ENCODE measurements at places on chromosomes 7 and 10.

DNA sequence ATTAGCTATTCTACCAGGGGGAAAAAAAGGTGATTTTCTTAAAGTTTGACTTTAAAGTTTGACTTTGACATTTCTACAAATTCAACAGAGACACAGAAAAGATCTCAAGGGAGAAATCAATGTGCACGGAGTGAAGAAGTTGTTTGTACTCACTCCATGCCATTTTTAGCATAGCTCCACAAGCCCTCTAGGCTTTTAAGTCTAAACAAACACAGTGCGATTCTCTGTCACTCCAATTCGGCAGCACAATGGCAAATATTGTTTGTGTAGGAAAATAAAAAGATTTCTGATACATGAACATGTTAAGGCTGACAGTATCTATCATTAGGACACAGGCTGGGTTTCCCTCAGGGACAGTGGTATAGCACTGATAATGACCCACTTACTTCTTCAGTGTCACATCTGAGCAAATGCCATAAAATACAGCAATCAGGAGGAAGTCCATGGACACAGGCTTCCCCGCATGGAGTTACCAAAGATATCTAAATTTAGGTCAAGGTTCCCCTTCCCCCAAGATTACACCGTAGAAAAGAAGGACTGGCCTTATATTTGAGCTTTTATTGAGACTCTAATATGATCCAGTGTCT lies 28.0 kb downstream of the GSAP start:
- DNase-seq = no peak

DNA sequence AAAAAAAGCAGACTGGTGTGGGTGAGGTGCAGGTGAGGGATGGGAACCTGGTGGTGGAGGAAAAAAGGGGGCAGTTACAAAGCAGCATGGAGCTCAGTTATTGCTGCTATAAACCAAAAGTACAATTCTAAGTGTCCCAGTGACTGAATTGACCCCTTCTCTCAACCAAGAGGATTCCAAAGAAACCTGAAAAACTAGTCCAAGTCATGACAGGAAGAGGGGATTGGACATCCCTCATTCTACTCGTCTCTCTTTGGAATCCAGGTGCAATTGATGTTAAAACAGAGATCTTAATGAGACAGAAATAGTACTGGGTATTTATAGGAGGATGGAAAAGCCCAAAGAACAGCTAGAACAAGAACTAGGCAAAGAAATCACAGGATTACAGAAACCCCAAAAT lies 322.3 kb upstream of the IGFBP3 start:
- DNase-seq = no peak

- DNase-seq = no peak
Observed at GRCh38 chr10:121999301-121999700, 10.3 kb downstream of the TACC2 start.

DNA sequence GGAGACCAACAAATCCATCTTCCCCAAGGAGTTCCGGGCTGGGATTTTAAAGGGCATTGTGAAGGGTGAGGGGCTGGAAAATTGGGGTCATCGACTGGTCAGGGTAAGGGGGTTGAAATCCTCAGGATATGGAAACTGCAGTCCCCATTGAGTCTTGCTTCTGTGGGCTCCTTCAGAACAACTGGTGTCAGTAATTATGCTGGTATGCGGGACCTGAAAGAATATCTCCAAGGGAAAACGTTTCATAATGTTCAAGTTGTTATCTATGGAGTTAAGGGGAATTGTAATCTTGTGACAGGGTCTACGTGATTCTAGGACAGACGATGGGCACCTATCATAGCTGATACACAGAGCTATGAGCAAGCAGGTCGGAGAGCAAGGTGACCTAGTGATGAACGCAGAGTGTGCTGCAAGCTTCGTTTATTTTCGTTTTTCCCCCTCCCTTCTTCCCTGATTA lies 494 bp upstream of the RHBDD2 start:
- no peak for DNase-seq

- peak; percentile 88 for DNase-seq
Observed at GRCh38 chr10:87054373-87055295, 34.5 kb downstream of the FAM25A start.

- no peak for DNase-seq
Observed at GRCh38 chr10:121532292-121532864, 65.9 kb downstream of the FGFR2 start.

- DNase-seq = no peak
Observed at GRCh38 chr7:13897819-13898218, 91.6 kb downstream of the ETV1 start.

DNA sequence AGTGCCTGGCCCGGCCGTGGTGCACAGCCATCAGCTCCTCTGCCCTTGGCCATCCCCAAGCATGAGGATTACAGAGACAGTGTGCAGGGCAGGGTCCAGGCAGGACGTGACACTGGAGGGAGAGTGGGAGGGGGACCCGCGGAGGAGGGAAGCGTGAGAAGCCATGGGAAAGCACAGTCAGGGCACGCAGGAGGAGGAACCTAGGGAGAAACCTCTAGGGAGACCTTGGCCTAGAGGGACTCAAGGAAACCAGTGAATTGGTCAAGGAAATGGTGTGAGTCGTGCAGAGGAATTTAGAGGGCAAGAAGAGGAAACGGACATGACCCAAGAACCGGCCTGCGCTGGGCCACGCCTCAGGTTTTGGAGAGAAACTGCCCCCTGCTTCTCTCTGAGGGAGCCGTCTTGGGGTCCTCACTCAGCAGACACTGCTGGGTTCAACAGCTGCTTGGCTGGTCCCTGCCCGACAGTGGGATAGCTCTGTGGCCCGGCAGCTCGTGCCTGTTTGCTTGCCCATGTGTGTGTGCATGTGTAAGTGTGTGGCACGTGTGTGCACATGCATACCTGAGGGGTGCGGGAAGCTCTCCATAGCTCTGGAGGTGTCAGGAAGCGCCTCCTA lies 3.2 kb downstream of the OPN4 start:
- DNase-seq = no peak

DNA sequence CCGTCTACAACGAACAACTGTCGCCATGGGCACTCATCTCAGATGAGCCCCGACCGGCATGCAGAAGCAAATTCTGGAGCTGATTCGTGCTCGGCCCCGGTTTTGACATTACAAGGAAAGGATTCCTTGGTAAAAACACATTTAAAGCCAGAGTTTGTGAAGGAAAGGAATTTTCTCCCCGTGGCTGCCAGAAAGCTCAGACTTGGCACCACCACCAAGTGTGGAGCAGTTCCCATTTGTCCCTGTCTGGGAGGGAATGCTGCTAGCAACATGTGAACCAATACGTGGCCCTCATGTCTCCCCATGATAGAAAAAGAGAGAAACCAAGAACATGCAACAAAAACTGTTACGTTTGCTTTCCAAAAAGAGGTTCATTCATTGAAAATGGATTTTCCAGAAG lies 55.2 kb upstream of the DDC start:
- DNase-seq = no peak

DNA sequence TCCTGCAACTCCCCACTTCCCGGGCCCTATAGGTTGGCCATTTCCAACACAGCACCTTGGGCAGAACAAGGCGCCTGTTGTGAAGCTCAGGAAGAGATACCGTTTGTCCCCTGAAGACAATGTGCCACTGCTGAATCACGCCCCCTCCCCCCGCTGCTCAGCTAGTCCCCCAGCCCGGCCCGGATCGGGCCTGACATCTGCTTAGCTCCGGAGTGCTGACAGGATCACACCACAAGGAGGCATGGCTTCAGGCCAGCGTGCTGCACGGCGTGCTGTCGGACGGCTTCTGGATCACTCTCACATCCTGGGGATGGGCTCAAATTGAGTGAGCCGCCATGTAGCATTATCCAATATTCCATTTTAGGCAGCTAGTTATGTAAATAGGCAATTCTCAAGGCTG lies 62.1 kb upstream of the EFCAB10 start:
- peak; percentile 96 for DNase-seq

DNA sequence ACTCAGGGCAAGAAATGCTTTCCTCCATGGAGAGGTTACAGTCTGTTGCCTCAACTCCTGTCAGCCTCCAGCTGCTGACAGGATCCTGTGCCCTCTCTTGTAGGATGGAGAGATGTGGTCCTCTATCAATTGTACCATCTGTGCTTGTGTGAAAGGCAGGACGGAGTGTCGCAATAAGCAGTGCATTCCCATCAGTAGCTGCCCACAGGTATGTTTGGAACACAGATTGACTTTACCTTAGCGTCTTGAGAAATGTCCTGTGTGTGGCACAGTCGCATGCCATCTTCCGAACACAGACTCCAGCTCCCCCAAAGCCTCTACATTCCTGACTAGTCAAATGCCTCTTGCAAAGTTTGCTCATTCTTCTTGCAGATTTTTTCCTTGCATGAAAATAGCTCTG lies 152.6 kb downstream of the BMPER start:
- DNase-seq = no peak

- DNase-seq = no peak
Observed at GRCh38 chr10:4255751-4256150, 470.7 kb upstream of the KLF6 start.

DNA sequence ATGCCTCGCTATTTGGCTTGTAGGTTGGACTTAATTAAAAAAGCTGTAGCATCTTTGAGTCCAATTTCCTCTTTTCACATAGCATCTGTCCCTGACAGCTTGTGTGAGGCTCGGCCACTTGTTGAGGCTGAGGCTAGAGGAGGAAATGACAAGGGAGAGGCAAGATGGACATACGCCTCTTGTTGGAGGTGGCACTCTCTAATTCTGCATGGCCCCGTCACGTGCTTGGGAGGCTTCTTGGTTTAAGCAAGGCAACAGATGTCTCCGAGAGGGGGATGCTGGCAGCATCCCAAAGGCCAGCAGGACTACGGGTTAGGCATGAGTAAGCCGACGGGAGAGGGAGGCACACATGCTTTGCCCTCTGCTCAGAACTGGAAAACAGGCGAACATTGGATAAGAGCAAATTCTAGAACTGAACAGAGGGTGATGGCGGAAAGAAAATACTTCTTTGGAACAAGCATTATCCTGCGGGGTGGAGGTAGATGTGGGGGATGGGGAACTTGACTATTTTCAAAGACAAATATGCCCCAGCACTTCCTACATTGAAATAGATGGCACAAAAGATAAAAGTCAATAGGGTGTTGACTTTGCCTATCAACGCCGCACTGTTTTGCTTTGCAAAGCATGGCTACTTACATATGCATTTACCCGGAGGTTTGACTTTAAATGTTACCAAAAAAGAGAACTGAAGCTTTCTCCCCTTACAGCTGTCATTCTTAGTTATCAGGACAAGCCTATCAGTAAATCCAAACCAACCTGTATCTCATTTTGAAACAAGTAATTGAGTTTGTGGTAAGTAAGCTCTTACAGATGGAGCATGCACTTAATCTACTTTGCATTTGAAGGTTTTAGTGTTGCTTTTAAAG lies 94.8 kb downstream of the CHN2 start:
- peak; percentile 99 for DNase-seq

- no peak for DNase-seq
Observed at GRCh38 chr7:50217821-50218281, 86.7 kb upstream of the IKZF1 start.

- peak; percentile 93 for DNase-seq
Observed at GRCh38 chr10:98101366-98101765, 33.1 kb upstream of the R3HCC1L start.

- DNase-seq = no peak
Observed at GRCh38 chr10:97940534-97940933, 89.9 kb downstream of the CRTAC1 start.

GRCh38 chr10:92327445-92328433 lies 36.8 kb downstream of the MARCHF5 start:
- peak; percentile 72 for DNase-seq

- DNase-seq = no peak
Observed at GRCh38 chr7:78959477-78959876, 494.0 kb downstream of the MAGI2 start.

- no peak for DNase-seq
Observed at GRCh38 chr7:55575733-55576132, 3.4 kb upstream of the VOPP1 start.

DNA sequence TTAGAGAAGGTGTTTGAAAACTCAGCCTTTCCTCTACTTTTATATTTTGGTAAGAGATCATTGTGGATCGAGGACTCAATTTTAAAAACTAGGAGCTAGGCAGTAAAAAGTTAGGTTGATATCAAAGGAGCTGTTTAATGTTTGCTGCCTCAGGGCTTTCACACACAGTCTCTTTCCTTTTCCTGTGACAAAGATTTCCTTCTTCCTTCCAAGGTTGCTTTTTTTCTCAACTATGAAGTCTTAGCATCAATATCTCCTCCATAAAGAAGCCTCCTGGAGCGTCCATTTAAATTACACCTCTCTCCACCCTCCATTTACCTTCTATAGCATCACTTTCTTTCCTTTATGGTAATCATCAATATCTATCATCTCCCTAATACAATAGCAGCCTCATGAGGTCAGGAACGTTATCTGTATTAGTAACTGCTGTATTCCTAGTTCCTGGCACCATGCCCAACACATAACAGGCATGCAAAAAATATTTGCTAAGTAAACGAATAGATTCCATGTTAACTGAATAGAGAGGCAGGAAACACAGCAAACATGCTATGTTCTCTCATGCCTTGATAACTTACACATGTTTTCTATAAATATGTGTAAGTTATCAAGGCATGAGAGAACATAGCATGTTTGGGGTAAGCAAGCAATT lies 48.5 kb downstream of the GNAT3 start:
- no peak for DNase-seq

GRCh38 chr10:35396560-35397434 lies 60.5 kb downstream of the CCNY start:
- DNase-seq = peak; percentile 31

DNA sequence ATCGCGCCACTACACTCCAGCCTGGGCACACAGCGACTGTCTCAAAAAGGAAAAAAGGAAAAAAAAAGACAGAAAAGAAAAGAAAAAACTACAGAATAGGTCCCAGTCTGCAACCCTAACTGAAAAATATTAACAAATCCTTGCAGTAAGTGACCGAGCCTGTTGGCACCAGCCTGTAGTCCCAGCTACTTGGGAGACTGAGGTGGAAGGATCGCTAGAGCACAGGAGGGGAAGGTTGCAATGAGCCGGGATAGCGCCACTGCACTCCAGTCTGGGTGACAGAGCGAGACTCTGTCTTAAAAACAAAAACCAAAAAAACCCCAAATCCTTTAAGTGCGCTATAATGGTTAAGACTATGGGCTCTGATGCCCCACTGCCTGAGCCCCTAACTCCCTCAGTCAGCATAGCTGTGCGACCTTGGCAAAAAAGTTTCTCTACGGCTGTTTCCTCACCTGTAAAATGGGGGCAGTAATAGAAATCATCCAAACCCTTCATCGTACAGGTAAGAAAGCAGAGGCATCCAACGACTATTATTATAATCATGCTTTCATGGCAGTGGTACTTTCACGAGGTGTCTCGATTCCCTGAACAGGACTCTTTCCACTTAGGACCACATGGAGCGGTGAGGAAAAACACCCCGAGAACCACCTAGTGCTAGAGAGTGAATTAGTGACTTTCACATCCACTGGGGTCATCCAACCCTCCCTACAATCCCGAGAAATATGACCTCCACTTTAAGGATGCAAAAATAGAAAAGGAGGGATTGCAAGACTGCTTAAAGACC lies 755 bp downstream of the TOMM7 start:
- peak; percentile 32 for DNase-seq
